ENCODE measurements at places on chromosomes 12 and 14.
A peak's percentile ranks its signal among the peaks of the same experiment; 100 is the strongest.

DNA sequence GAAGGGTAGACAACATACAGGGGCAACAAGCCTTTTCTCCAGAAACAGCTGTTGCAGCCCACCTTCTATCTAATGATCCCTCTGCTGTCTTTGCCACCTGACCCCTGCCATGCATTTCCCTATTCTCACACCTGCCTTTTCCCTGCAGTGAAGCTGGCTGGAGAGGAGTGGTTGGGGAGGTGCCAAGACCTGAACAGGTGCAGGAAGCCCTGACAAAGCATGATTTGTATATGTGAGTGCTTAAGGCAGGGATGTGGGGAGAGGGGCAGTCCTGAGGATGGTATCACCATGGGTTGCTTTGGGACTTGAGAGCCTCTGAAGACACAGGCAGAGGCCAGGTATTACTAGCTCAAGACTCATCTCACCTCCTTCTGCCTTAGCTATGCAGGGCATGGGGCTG, 2.9 kb upstream of the PFDN5 start:
- H3K27ac ChIP-seq: no peak overlapping the region
- no peak for DNase-seq
- H3K4me3 ChIP-seq: no peak overlapping the region
- peaks cover 13% of the 10 kb centered on the region for H3K4me1 ChIP-seq
- H3K36me3 ChIP-seq: peaks cover 24% of the 10 kb centered on the region

DNA sequence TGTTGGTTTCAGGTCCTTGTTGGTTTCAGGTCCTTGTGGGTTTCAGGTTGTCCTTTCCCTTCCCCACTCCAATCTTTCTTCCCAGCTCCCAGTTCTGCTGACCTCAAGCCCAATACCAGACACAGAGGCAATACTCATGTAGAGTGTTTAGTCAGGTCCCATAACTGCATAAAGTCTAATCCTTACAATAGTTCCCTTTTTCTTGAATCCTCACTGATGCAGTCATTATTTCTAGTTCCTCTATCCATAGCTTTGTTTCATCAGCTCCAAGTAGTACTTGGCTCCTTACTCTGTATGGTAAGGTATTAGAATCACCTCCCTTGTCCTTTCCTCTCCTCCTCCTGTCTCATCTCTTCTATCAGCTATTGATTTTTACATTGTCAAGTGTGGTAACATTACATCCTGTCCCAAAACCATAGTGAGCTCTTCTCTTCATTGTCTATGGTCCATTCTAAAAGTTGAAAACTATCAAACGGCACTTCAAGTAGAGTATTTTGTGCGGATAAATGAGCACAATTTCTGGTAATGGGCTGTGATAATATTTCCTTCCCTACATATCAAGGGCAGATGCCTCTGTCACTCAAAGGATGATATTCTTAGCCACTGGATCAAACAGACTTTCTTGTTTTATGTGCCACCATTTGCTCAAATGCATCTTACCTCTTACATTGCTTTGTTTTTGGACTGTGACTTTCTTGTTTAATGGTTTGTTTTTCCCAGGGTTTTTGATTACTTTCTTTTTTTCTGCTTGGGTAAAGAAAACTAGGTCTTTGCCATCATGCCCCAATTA, 57.2 kb upstream of the JDP2 start:
- DNase-seq: no peak
- H3K36me3 ChIP-seq: no peaks in the 10 kb centered on the region
- no peak overlapping the region for H3K27ac ChIP-seq

DNA sequence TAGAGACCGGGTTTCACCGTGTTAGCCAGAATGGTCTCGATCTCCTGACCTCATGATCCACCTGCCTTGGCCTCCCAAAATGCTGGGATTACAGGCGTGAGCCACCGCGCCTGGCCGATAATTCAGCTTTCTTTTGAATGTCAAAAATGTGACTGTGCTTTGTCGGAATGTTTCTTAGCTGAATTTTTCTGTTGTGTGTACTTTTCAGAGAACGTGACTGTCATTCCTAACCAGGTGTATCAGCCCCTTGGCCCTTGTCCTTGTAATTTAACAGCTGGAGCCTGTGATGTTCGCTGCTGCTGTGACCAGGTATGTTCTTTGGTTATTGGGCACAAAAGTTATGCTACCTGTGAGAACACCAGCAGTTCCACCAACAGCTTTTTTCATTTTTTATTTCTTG, 8.1 kb downstream of the TCTN2 start:
- no peaks in the 10 kb centered on the region for H3K4me1 ChIP-seq
- H3K27ac ChIP-seq: no peak overlapping the region
- H3K4me3 ChIP-seq: no peak overlapping the region

- H3K27ac ChIP-seq: no peak overlapping the region
- no peak overlapping the region for H3K4me3 ChIP-seq
- no peaks in the 10 kb centered on the region for H3K36me3 ChIP-seq
- DNase-seq: peak; percentile 48
Measured at GRCh38 chr12:109385339-109386058, 37.8 kb downstream of the MYO1H start.

DNA sequence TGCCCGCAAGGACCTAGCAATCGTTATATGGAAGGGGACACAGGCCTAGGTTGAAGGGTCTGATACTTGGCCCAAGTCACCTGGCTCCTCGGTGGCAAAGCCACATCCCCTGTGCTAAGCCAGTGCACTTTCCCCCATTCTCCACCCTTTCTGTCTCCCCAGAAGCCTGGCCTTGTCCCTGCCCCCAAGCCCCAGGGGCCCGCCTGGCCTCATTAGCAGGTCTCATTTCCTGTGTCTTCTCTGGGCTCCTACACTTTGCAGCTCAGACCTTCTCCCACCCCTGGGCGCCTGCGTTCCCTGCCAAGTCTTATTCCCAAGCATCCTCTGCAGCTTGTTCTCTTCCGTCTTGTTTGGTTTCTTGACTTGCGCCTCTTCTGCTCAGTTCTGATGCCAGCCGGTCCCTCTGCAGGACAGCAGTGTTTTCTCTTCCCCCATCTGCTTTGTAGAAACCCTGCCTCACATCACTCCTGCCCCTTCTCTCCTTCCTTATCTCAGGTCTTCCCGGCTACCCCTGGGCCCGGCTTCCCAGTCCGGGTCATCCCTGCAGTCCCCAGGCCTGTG, 66.7 kb downstream of the SLC24A4 start:
- H3K4me1 ChIP-seq: no peaks in the 10 kb centered on the region
- no peaks in the 10 kb centered on the region for H3K36me3 ChIP-seq
- peaks cover 3% of the 10 kb centered on the region for H3K27me3 ChIP-seq
- no peak overlapping the region for H3K4me3 ChIP-seq

DNA sequence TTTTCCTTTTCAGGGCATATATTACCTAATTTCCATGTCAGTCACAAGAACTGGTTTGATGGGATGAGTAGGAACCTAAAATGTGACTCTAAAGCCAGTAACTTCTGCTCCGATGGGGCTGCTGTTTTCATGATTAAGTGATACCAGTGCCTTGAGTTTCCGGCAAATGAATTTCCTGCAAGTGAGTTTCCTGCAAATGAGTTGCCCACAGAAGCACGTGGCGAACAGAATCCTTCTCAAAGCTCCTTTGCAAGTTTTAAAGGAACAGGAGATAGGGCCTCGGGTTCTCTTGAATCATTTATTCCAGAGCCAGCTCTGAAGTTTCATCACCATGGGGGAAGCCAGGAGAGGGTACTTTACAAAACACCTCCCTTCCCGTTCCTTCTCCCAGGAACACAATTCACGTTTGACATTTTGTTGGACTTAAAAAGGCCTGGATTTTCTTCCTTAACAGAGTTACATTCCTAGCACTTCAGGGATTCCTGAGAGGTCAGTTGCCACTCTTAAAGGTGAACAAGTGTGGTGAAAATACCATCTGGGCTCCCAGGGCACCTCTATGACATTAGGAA, 2.2 kb upstream of the PPTC7 start:
- peak; percentile 34 for DNase-seq
- no peaks in the 10 kb centered on the region for H3K36me3 ChIP-seq
- H3K4me3 ChIP-seq: no peak overlapping the region

DNA sequence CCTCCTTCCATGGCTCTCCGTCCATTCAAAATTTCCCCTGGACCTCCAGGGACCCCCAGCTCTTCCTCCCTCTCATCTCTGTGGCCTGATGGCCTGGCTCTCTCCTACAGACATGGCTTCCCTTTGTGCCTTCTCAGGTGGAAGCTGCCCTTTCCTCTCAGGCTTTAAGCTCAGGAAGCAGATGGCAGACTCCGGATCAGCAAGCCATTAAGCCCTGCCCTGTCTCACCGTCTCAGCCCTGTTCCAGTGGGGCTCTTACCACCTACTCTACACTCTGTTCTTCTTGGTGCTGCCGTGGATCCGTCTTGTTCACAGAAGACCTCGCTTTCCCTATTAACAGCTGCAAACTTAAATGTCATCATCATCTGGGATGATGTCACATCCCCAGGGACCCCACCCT, 33.1 kb downstream of the NPC2 start:
- no peaks in the 10 kb centered on the region for H3K4me1 ChIP-seq
- no peak overlapping the region for H3K4me3 ChIP-seq
- H3K27ac ChIP-seq: no peak overlapping the region
- no peak for DNase-seq

DNA sequence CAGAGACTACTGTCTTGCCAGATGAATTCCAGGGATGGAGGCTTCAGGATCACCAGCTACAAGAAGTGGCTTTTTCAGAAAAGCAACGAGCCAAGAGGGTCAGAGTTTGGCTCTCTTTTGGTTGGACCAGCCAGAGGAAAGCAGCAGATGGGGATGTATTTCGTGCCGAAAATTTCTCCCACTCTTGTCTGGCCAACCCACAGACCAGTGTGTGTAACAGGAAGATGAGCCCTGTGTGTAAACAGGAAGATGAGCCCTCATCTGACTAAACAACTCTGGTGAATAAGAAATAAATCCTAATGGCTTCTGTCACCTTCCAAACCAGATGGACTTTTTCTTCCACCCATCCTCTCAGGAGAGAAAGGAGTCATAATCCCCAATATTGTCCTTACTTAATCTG, 13.1 kb downstream of the GPR68 start:
- peaks cover 20% of the 10 kb centered on the region for H3K4me1 ChIP-seq
- no peaks in the 10 kb centered on the region for H3K27me3 ChIP-seq
- H3K36me3 ChIP-seq: peaks cover 63% of the 10 kb centered on the region
- H3K4me3 ChIP-seq: no peak overlapping the region

DNA sequence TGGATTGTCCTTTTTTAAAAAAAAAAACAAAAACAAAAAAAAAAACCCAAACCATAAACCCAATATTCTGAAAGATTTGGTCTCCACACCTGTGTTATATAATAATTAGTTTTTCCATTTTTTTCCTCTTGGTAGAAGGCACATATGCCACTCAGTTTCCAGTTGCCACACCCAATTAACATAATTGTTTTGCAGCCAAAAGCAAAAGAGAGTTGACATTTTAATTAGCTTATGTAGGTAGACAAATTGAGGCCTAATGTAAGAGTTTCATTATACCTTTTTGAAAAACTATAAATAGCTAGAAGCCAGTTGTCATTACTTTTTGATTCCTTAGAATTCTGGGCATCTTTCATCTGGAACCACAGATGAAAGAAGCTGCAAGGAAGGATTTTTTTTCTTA, 21.0 kb downstream of the PTPN11 start:
- H3K4me3 ChIP-seq: no peak overlapping the region
- DNase-seq: no peak
- no peaks in the 10 kb centered on the region for H3K27me3 ChIP-seq
- H3K4me1 ChIP-seq: no peaks in the 10 kb centered on the region

GRCh38 chr12:65605019-65605418, 219.3 kb upstream of the HMGA2 start:
- peaks cover 3% of the 10 kb centered on the region for H3K4me1 ChIP-seq
- peak overlapping the region; percentile 93 for H3K27ac ChIP-seq
- H3K36me3 ChIP-seq: no peaks in the 10 kb centered on the region
- DNase-seq: peak; percentile 64
- no peaks in the 10 kb centered on the region for H3K27me3 ChIP-seq

DNA sequence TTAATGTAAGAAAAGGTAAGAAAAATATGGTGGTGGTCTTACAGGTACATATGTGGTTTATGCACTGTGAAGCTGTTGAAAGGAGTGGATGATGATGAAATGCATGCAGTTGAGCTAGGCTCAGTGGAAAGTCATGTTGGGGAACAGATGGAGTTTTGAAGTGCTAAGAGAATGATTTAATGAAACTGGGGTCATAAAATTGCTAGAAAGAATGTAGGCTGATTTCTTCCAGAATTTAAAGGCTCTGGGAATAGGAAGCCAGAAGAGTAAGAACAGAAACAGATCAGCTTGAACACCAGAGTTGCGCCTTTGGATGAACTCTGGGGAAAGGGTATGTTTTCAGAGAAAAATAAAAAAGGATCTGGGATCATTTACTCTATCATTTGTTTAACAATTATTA, 146.5 kb downstream of the MON2 start:
- no peak for DNase-seq
- peaks cover 39% of the 10 kb centered on the region for H3K36me3 ChIP-seq
- no peak overlapping the region for H3K27ac ChIP-seq

DNA sequence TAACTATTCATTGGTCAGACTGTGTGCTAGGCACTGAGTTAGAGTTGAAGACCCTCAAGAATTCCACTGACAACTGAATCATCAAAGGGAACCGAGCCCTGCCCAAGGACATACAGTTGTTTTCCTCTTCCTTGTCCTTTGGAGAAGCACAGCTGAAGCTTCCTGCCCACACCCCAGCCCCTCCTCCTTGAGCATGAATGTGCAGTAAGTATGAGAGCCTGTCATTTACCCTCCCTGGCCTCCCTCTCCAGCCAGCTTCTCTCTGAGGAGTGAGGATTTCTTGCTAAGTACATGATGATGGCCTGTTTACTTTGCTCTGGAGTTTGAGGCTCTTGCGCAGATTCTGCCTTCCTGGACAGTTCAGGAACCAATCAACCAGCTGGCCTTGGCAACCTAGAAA, 235.2 kb downstream of the CACNA1C start:
- peaks cover 18% of the 10 kb centered on the region for H3K4me1 ChIP-seq
- peak; percentile 78 for DNase-seq
- H3K27ac ChIP-seq: no peak overlapping the region
- H3K27me3 ChIP-seq: no peaks in the 10 kb centered on the region

DNA sequence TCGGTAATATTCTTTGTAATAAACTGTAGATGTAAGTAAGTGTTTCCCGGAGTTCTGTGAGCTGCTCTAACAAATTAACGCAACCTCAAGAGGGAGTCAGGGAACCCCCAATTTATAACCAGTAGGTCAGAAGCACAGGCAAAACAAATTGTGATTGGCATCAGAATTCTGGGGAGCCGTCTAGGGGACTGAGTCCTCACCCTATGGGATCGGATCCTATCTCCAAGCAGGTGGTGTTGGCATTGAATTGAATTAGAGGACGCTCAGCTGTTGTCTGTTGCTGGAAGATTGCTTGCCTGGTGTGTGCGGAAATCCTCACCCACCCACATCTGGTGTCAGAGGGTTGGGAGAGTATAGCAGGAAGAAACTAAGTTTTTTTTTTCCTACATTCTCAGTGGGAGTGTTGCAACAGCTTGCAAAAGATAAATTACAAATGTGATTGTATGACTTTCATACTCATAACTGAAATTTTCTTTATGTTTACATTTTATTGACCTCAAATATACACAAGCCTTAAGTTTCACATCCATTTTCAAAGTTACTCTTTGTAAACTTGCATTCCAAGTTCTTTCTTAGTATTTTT, 5.5 kb downstream of the TMEM52B start:
- H3K4me3 ChIP-seq: no peak overlapping the region
- no peaks in the 10 kb centered on the region for H3K27me3 ChIP-seq
- H3K4me1 ChIP-seq: no peaks in the 10 kb centered on the region

Data from mesenchymal stem cell (in vitro differentiated cells and primary cell).